ENCODE measurements at places on chromosomes 6 and 20.

- DNase-seq: no peak
Observed at GRCh38 chr20:47703748-47704147, 81.5 kb downstream of the SULF2 start.

GRCh38 chr20:13059398-13060136 is 50.8 kb downstream of the SPTLC3 start:
- DNase-seq: no peak

- DNase-seq: no peak
Observed at GRCh38 chr6:157861184-157861583, 38.1 kb downstream of the SNX9 start.

DNA sequence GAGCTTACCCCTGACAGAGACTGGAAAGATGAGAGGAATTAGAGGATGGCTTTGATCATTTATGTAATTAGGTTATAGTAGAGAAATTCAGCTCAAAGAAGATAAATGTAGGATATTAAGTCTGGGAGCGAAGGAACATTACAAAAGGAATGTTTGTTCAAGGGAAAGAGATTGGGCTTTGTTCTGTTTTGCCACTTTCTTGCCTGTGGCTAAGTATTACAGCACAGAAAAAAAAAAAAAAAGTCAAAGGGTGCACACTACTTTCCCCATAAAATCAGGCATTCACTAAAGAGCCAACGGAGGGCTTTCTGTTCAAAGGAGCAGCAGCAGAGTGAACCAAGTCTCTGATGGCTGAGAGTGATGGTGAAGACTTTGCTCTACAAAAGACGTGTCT is 5.0 kb upstream of the HDDC2 start:
- no peak for DNase-seq

GRCh38 chr20:64145458-64146300 is 18.6 kb upstream of the MYT1 start:
- no peak for DNase-seq

GRCh38 chr6:151082079-151082478 is 157.7 kb upstream of the AKAP12 start:
- DNase-seq: no peak

GRCh38 chr20:24679448-24680047 is 210.1 kb downstream of the SYNDIG1 start:
- DNase-seq: no peak

DNA sequence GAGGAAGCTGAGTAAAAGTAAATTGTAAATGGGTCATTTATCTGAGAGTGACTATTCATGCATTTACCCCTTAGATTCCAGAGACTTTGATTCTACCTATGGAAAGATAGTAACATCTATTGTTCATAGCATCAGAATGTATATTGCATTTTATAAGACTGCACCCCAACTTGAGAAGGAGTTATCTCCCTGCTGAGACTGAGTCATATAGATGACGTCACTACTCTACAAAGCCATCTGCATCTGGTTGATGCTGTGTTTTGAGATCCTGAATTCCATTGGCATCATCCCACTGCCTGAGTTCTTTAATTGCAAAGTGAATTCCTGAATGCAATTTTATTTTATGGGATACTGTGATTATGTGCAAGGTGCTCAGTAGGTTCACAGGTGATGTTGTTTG is 444.0 kb upstream of the SLC35B3 start:
- no peak for DNase-seq

DNA sequence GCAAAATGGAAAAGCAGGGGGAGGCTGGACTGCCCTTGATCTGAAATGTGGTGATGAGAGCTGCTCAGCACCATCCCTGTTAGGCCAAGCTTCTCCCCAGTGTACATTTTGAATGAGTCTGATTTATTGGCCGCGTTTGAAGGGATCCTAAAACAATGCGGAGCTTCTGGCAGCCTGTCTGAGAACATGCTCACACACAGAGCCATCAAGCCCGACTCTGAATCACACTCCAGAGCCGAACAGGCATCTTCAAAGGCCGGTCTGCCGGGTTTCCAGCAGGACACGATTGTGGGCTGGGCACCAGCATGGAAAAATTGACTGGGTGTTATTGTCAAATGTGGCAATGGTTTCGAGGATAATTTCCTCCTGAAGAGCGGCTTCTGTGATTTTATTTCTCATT is 235.9 kb downstream of the TFAP2C start:
- DNase-seq: no peak

DNA sequence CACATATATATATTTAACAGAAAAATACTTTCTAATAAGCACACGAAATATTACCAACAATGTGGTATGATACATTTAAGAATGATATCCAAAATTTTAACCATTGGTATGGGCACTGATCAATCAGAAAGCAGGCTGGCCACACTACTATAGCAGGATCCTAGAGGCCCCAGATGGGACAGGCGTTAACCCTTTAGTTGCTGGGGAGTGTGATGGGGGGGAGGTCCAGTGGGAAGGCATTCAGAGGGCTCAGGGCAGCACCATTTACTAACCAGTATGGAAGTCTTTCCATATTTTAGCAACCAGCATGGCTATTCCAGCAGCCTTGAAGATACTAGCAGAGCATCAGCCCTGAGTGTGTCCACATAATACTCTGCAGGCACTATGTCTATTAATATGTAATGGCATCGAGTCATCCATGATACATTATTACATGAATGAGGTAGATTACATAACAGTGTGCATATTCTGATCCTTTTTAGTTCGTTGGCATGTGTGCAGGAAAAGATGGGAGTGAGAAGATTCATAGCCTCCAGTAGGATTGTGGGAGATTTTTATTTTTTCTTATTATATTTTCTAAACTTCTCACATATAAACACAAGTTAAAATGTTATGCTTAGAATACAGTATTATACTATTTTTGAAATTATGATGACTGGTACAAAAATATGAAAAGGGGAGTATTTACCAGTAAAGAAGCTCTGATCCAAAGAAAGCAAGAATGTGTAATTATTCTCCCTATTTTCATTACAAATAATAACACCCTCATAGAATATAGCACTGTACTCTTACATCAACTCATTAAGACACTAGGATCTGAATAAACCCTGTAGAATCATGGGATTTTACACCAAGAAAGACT is 78.9 kb downstream of the FAM217A start:
- DNase-seq: no peak

GRCh38 chr6:170101281-170102035 is 189.4 kb downstream of the DLL1 start:
- DNase-seq: no peak

- DNase-seq: no peak
Observed at GRCh38 chr20:43746344-43747137, 19.7 kb upstream of the GTSF1L start.

GRCh38 chr20:43945391-43946205 is 30.9 kb downstream of the TOX2 start:
- DNase-seq: no peak

DNA sequence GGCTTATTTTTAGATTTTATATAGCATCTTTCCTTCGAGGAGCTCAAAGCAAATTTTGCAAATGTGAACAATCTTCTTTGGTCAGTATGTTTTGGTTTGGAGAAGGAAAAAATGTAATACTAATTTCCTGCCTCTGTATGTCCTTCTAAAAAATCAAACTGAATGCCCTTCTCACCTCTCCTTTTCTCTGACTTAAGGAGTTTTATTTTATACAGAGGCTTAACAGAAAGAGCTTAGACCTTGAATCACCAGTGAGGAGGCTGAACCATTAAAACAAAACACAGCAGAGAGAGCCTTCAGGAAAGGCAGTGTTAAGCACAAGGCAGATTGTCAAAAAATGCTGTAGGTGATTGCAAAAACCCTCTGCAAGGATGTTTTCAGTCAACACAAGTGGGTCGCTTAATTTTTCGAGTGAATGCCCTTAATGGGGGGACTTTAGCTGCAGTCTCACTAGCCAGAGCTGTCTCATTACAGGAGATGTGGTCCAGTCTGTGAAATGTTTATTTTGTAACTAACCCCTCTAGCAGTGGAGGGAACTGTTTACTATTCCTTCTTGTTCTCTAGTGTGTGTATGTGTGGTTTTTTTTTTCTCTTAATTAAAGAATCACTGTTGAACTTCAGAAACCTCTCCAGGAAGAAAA is 481.3 kb upstream of the CITED2 start:
- no peak for DNase-seq

- no peak for DNase-seq
Observed at GRCh38 chr20:54642864-54643667, 167.7 kb downstream of the DOK5 start.

DNA sequence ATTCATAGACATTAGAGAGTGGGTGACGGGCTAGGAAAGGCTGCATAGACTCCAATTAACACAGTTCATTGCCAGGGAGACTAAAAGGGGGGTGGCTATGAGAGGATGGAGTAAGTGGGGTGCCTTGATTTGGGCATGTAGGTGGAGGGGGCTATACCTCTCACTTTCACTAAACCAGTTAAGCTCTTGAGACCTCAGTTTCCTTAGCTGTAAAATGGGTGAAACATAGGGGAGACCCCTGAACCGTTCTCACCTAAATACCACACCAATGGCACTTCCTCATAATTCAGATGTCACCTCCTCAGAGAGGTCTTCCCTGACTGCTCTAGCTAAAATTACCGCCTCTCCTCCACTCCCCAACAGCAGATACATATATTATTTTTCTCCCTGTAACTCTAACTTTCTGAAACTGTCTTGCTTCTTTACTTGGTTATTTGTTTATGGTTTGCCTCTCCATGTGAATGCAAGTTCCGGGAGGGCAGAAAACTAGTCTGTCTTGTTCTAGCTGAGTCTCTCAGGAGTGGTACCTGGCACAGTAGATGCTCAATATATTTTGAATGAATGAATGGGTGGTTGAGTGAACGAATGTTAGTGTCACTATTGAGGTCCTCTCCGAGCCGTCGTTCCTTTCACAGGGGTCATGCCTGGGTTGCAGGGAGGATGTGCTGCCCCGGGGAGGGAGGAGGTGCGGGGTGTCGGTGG is 615 bp upstream of the EYA2 start:
- no peak for DNase-seq

- no peak for DNase-seq
Observed at GRCh38 chr6:17817763-17818162, 111.0 kb upstream of the NUP153 start.

DNA sequence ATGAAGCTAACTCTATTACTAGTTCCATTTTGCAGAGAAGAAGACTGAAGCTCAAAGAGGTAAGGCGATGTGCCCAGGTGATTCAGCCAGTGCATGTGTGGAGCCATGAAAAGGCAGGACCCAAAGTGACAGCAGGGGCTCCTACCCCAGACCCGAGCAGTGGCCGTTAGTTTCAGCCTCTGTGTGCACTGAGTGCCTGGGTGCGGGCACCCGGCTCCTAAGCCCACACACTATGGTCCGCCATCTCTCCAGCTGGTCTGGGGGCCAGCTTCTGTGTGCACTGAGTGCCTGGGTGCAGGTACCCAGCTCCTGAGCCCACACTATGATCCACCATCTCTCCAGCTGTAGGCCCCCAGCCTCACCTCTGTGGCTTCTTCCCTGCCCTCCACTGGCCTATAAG is 123.5 kb upstream of the CST7 start:
- DNase-seq: no peak

DNA sequence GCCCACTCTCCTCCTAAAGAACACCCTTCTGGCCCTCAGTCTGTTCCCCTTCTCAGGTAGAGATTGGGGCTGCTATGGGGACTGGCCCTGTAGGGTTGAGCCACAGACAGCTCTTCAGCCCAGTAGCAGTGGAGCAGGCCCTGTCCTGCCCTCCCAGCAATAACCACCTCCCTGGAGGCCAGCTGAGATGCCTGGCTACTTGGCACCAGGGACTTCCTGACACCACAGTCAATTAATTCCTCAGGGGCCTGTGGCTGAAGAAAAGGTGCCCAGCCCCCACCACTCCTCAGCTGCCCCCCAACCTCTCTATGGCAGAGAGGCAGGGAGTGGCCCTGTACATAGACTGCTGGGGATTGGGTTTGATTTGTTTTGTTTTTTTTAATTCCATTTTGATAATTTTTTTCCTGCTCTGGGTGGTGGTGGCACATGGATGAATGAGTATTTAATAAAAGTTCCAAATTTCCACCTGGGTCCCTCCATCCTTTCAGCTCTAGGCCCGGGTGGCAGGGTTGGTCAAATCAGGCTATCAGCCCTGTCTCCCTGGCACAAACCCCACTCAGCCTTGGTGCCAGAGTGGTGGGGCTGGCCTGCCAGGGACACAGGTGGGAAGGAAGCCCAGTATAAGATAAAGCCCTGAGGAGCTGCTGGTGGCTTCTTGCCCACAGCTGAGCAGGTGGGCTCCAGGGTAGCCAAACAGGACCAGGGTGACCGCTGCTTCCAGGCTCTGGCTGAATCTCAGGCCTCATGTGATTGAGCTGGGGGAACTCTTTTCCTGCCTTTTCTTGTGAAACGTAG is 1.9 kb upstream of the DEF6 start:
- no peak for DNase-seq

GRCh38 chr6:123803504-123804013 is at the start of gene NKAIN2:
NKAIN2 (plus strand) TSS chr6:123803865.
- DNase-seq: no peak

GRCh38 chr20:57252559-57253162 is 13.8 kb downstream of the BMP7 start:
- no peak for DNase-seq

DNA sequence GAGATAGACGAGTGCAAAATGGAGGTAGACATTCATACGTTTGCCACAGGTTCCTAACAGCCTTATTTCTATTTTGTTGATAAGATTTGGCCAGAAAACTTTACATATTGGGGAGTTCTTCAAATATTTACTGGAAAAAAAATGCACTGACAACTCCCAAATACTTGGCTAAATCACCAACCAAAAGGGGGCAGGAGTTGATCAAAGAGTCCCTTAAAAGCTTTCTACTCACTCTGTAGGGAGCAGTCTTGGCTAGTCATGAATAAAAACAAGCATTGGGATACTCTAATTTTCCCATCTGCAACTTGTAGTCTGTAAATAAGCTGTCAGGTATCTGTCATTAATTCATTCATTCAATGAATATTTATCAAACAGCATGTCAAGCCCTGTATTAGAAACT is 18.4 kb downstream of the TENT5A start:
- DNase-seq: no peak

GRCh38 chr6:99148761-99149160 is 200.7 kb downstream of the FAXC start:
- DNase-seq: no peak

GRCh38 chr6:3871515-3871914 is 22.3 kb downstream of the FAM50B start:
- DNase-seq: no peak

- no peak for DNase-seq
Observed at GRCh38 chr20:24914388-24915241, 34.5 kb upstream of the CST7 start.

Measured in activated CD4-positive, alpha-beta T cell treated with anti-CD3 and anti-CD28 coated beads, Interleukin-2, amount 50 U/mL, for 24 hours (primary cell).